ENCODE measurements at places on chromosomes 3 and 15.

- no peak for DNase-seq
Measured at GRCh38 chr3:112649478-112649735, 8.5 kb upstream of the CCDC80 start.

DNA sequence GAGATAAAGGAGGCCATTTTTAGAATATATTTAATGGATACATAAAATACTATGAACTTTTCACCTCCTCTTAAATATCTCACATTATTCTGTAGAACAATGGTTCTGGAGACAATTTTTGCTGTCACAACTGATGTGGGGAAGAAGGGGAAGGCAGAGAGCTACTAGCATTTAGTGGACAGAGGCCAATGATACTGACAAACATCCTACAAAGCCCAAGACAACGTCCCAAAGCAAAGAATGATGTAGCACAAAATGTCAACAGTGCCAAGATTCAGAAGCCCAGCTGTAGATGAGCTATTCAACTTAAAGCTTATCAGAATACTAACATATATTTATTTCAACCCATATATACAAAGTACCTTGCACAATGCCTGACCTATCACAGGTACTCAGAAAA, 1069.4 kb downstream of the ROBO1 start:
- no peak for DNase-seq

DNA sequence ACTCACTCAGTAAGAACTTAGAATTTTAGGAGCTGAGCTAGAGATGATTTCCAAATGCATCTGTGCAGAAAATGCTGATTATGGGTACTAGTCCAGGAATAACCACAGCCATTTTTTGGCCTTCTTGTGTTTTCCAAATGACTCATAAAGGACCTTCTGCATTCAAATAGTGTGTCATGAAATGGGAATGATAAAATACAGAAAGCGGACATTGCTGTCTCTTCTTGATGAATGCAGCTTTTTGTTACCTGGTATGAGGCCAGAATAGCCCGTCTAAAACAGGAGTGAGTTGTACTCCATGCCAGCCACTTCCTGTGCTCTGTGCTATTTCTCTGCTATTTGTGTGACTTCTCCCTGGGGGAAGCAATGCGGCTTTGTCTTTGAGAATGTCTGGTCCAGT, 20.5 kb upstream of the FRMD5 start:
- no peak for DNase-seq

DNA sequence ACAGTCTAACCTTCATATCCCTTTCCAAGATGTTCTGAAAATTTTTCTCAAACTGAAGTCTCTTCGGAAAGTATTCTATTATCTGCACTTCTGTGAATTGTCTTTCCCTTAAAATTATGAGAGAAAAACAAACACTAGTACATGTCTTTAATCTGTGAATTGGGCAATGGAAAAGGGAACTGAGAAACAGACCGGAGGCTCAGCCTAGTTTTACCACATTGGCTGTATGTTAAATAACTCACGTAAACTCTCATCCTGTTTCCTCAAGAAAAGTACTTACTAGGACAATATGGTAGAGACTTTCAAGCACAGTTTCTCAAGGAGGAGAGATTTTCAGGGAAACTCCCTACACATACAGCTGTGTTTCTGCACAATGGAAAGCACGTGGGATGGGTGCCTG, 982.2 kb upstream of the SEMA6D start:
- no peak for DNase-seq

DNA sequence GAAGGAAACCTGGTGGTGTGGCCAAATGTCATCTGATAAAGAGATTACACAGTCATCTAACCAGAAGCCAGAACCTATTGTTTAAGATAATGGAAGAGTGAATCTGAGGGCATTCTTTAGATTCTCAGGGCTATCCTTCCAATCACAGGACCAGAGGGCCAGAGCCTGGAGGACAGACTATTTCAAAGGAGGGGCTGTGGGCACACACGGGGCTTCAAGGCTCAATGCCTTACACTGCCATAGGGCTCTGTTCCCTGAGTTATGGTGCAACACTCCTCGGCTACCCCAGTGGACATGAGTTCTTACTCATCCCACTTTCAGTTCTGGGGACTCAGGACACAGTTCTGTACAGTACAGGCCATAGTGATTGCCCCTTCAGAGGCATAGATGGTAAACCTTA, 343.9 kb upstream of the ALCAM start:
- DNase-seq, result no peak

DNA sequence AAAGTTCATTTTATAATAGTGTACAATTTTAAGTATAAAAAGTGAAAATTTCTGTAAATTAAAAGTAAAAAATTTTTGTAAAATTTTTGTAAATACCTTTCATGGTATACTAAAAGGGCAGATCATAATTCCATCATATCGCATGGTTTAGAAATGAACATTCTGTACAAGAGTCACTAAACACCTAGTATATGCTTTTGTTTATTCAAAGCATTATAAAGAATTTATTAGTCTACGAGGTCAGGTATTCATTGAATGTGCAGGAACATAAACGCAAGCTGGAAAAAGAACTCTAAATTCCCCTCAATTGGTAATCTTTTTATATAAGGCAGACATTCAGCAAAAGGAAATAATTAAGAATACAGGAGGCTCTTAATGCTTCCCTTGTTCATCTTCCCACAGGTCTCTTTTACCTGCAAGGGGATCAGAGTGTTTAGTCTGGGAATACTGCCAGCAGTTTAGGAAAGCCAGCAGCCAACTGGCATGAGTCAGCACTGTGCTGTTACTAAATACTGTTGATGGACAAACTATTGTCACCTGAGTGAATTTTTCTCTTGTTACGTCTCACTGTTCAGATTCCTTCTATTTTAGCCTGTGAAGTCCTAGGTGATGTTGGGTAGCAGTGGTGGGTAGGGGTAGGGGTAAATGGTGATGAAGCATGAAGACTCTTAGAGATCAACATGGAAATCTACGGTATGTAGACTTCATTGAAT, 70.1 kb downstream of the UQCC5 start:
- DNase-seq, result no peak

DNA sequence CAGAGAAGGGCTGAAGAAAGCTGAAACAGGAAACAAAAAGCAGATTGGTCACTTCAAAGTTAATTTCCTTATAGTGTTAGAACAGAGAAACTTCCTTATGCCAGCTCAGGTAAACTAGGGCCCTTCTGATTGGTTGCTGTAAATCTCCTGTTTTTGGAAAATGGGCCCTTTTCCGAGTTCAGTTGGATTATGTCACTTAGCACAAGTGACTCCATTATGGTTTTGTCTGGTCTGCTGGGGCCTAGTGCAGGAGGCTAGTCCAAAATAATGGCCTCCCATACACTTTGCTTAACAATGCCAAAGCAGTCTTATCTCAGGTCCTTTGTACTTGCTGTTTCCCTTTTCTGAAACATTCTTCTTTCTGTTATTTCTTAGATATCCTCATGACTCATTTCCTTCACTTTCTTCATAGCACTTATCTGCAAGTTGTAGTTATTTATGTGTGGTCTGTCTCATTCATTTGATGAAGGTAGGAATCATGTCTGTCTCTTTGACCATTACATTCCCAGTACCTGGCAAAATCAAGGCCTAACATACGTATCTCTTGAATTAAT, 7.7 kb upstream of the DCP1A start:
- DNase-seq, result no peak

GRCh38 chr15:65207280-65207840, 3.9 kb downstream of the CILP start:
- DNase-seq, result no peak
